ENCODE measurements at places on chromosomes 4 and X.

DNA sequence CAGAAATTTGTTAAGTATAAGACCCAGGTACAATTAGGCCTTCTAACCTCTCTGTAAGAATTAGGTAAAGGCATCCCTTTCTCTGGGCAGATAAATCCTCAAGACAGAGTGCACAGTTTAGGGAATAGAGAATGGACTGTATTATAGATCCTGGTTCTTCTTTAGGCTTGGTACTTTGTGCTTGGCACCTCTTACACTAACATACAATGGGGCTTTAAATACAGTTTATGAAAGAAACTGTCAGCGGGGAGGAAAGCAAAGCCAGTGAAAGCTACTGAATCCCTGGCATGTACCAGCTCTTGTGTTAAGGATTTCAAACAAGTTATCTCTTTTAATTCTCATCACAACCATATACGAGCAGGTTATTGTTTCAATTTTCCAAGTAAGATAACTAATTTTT, 1350.0 kb downstream of the ADGRL3 start:
- DNase-seq, result no peak

GRCh38 chrX:44908827-44909226, 35.8 kb downstream of the KDM6A start:
- DNase-seq, result no peak

- DNase-seq, result no peak
These were observed 7.2 kb downstream of the IL15 start for GRCh38 chr4:141643557-141643956.

DNA sequence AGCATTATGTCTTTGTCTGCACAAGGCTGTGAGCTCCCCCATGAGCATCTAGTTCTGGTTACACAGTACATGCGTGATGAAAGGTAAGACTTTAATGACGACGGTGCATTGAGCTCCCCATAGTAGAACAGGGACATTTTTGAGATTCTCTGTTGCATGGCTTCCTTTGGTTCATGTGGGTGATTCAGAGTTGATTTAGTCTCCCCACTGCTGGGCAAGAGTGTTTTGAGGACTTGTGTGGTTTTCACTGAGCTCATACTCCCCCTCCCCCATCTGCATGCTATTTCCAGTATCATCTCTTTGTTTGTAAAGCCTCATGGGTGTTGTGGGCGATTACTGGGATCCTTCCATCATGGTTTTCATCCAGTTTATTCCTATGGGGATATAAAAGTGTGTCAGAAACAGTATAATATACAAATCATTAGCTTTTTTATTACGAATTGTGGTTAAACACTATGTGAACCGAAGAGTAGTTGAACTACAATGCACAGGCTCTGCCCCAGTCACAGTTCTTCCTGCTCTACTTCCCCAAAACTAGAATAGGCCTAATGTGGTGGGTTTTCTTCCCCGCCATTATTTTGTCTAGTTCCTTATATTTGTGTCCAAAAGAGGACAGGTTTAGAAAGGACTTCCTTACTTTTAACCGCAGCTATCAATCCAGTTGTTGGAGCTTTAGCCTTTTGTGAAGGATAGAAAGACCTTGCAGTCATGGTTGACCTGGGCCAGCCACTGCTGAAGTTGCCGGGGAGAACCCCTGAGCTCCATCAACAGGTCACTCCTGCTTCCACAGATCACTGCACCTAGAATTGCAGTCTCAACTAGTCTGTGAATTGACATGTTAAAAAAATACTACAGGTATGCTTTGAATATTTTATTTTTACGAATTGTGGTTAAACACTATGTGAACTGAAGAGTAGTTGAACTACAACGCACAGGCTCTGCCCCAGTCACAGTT, 30.4 kb downstream of the KIT start:
- DNase-seq, result no peak

DNA sequence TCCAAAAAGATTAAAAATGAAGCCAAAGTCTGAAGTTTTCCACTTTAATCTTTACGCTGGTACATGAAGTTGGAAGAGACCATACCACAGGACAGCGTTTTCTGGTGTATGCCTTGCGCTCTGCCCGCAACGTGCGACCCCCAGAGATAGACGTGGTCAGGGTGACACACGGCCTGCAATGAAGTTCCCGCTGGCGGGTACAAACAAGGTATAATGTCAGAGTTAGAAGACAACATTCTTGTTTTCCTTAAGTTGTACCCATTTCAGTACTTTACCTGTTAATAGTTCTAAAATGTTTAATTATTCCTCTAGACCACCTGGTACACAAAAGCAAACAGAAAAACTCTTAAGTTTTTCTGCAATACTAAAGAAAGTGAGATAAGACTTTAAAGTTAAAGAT, 4.8 kb downstream of the HNRNPDL start:
- no peak for DNase-seq

GRCh38 chr4:8045909-8046308, 106.2 kb upstream of the AFAP1 start:
- DNase-seq, result no peak

- no peak for DNase-seq
These were observed 12.0 kb downstream of the SHOX start for GRCh38 chrX:642436-643240.

- no peak for DNase-seq
These were observed 63.1 kb downstream of the NSUN7 start for GRCh38 chr4:40812856-40813255.

DNA sequence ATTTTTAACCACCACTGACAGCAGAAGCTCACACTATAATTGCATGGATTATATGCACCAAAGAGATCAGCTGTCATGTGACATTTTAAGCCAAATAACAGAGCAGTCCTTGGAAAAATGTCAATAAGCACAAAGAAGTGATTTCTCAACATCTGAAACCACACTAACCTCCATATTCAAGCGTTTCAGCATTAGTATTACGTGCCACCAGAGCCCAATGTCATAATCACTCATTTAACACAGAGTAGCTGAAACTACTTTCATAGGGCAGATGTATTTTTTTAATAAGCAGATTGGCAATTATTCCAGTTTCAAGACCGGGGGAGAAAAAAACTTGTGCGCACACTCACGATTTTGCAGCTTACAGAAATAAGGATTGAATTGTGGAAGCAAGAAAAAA, 76.6 kb downstream of the SH3KBP1 start:
- no peak for DNase-seq

GRCh38 chrX:153941336-153942252, 2.8 kb downstream of the RENBP start:
- no peak for DNase-seq

GRCh38 chrX:11499076-11500044, 166.4 kb downstream of the ARHGAP6 start:
- DNase-seq, result no peak

- DNase-seq, result no peak
These were observed 41.6 kb upstream of the ACSL4 start for GRCh38 chrX:109774706-109775105.

- DNase-seq, result no peak
These were observed 79.8 kb downstream of the NSUN7 start for GRCh38 chr4:40829586-40829985.

GRCh38 chr4:53937918-53938317, 126.5 kb downstream of the CHIC2 start:
- DNase-seq, result no peak

GRCh38 chr4:77600521-77601451, 4.8 kb upstream of the CXCL13 start:
- no peak for DNase-seq

DNA sequence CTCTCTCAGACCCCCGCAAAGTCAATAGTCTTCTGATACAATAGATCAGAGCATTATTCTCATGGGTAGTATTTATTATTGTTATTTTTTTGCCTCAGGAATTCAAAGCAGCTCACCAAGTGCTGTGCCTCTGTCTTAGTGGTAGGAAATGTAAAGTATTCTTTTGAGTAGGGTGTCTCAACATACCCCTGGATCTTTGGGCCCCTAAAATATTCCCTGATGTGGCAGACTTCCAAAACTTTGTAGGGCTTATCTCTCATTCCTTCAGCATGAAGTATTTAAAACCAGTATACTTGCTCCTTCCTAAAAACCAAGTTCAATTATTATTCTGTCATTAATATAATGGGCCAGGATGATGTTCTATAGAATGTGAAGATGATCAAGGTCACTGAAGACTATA, 115.3 kb upstream of the ZNF827 start:
- no peak for DNase-seq

GRCh38 chr4:103204111-103204510, 6.0 kb upstream of the CENPE start:
- DNase-seq, result no peak

GRCh38 chr4:126986828-126987227, 645.9 kb upstream of the INTU start:
- no peak for DNase-seq

- DNase-seq, result no peak
These were observed 435.8 kb downstream of the SPRY1 start for GRCh38 chr4:123832173-123833026.

DNA sequence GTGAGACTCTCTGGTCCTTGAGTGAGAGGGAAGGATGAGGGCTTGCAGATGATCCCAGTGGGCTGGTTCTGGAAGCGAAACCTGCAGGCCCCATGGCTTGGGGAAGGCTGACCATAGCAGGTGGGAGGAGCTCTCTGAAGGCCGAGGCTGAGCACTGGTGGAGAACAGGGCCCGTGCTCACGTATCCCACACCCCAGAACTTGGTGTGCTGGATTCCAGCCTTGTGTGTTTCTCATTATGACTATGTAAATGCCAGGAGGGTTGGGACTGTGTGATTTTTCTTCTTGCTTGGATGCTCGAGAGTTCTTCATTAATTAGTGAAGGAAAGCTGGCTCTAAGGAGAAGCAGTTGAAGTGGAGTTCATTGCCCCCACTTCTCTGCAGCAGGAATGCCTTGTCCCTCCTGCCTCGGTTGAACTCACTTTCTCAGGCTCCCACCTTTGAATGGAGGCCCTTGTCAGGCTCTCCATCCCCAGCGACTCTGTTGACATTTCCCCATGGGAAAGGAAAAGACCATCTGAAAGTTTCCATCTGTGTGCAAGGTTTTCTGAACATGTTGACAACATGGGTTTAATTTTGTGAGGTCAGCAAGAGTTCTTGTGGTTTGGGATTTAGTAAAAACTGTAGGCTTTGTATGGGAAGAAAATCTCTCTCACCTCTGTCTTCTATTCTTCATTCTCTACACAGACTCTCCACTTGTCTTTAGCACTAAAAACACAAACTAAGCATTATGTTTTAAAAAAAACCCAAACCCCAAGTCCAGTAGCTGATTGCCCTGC, 57.7 kb downstream of the TBL1X start:
- no peak for DNase-seq

- no peak for DNase-seq
These were observed 74.8 kb downstream of the STARD8 start for GRCh38 chrX:68721991-68722860.

DNA sequence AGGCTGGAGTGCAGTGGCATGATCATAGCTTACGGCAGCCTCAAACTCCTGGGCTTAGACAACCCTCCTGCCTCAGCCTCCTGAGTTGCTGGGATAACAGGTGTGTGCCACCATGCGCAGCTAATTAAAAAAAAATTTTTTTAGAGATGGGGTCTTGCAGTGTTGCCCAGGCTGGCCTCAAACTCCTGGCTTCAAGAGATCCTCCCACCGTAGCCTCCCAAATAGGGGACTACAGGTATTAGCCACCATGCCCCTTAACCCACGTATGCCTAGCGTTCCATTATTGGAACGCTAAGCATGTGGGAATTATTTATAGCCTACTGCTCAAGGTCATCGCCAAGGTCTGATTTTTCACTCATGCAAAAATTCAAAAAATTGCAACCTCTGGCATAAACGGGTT, 20.3 kb upstream of the UBE2D3 start:
- DNase-seq, result no peak

GRCh38 chr4:184792950-184793555, 32.7 kb downstream of the ACSL1 start:
- DNase-seq, result no peak

DNA sequence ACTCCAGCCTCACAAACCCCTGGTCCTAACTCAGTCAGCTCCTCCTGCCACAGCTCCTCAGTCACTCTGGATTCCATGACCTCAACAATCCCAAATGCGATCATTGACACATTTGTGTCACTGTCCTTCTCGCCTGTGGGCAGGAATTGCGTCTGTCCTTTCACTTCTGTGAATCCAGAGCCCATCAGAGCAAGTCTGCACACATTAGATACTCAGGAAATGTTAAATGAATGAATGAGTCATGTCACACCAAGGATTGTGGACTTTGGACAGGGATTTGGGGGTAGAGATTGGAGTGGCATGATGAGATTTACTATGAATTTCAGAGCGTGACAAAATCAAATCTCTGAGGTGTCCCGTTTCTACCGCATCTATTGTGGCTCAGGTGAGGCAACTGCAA, 11.8 kb upstream of the CLDN24 start:
- DNase-seq, result no peak

- DNase-seq, result no peak
These were observed 21.4 kb downstream of the GAB3 start for GRCh38 chrX:154729439-154729838.

DNA sequence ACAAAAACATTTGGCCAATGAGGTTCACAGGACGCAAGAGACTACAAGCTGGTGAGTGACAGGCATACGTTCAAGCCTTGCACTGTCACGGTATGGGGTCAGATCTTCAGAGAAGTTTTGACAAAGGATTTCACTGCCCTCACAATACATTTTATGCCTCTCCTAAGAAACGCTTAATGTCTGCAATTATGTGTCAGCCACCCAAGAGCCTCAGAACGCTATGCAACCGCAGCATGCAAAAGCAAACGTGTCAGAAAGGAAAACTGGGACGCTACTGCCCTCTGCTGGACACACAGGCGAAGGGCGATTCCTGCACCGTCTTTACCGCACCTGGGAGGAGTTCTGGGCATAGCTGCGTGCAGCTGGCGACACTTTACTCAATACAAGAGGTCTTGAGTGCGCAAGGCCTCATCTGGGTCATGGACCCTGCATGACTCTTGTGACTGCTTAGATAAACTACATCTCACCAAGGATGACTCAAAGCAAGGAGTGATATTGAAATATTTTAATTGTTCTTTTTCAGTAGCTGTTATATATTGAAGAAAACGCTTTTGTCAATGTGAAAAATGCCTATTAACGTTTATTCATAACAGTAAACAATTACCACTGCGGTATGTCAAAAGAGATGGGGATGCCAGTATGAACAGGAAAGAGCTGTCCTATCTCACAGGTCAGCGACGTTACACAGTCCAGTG, 147.6 kb upstream of the FRG1 start:
- DNase-seq, result no peak

- no peak for DNase-seq
These were observed 39.7 kb downstream of the VSIG4 start for GRCh38 chrX:66000178-66000577.

GRCh38 chr4:171532968-171533367, 280.2 kb upstream of the GALNTL6 start:
- no peak for DNase-seq

DNA sequence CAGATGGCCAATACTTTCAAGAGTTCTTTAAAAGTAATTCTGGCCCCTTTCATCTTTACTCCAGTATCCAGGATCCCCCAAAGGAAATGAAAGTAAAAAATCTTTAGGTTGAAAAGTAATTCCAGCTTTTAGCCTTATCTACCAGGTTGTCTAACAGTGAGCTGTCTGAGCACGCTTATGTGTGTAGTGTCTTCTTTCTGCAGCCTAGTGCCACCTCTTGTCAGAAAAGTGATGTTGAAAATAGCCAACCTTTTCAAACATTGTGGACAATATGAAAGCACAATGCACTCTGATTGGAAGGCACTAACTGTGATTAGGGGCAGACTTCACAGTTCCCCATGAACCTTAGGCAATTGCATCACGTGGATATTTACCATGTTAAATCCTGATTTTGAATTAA, 92.1 kb downstream of the RELL1 start:
- no peak for DNase-seq

- no peak for DNase-seq
These were observed 33.7 kb downstream of the PRPS2 start for GRCh38 chrX:12824944-12825343.

- no peak for DNase-seq
These were observed 26.9 kb upstream of the SPANXB1 start for GRCh38 chrX:140975472-140975871.

- DNase-seq, result no peak
These were observed 1.9 kb downstream of the TACC3 start for GRCh38 chr4:1723131-1723801.
